Natural killer cell treated with Interleukin-12 subunit alpha and Interleukin-12 subunit beta and Interleukin-15 and Interleukin-18, amount 100 ng/mL, for 72 hours (primary cell): ENCODE measurements at places on chromosomes 5 and 9. TPM values are rescaled to one million over a fixed set of nuclear protein-coding genes. Genes with fewer than 3 reads are reported as not detected.

TLR4 gene
- 0.24 TPM for total RNA-seq

SLC6A19 gene
- total RNA-seq = not detected

GABBR2 gene
- not detected for total RNA-seq

RBM18 gene
- 29.0 TPM for total RNA-seq

CA9 gene
- not detected for total RNA-seq

ADAMTSL1 gene
- not detected for total RNA-seq

GBGT1 gene
- total RNA-seq = 7.2 TPM

ELL2 gene
- total RNA-seq = 110 TPM

SOWAHA gene
- total RNA-seq = not detected

SPATA31C1 gene
- not detected for total RNA-seq

GFI1B gene
- total RNA-seq = 0.45 TPM

IL9 gene
- total RNA-seq = 0.52 TPM

TAS2R1 gene
- total RNA-seq = not detected

TLX3 gene
- total RNA-seq = not detected

SHC3 gene
- total RNA-seq = not detected

SLC34A1 gene
- not detected for total RNA-seq

HSPB3 gene
- not detected for total RNA-seq

PAEP gene
- not detected for total RNA-seq

TSLP gene
- total RNA-seq = not detected

CDC25C gene
- 5.5 TPM for total RNA-seq

ZBED3 gene
- 0.17 TPM for total RNA-seq

PCDHGA2 gene
- not detected for total RNA-seq

GDNF gene
- not detected for total RNA-seq

CCL27 gene
- not detected for total RNA-seq

TAF1L gene
- total RNA-seq = not detected

PCA3 gene
- not detected for total RNA-seq

PCDHB16 gene
- total RNA-seq = not detected

GPR21 gene
- 1.4 TPM for total RNA-seq

GOLGA2 gene
- 68.9 TPM for total RNA-seq

CER1 gene
- total RNA-seq = not detected

GCNT4 gene
- total RNA-seq = 0.42 TPM

FAM193B gene
- total RNA-seq = 57.9 TPM

SPINK4 gene
- not detected for total RNA-seq

RORB gene
- total RNA-seq = 2.2 TPM

SLC46A2 gene
- not detected for total RNA-seq

GPR150 gene
- not detected for total RNA-seq
